Neuronal stem cell (in vitro differentiated cells): ENCODE measurements at places on chromosomes 5 and 9.

DNA sequence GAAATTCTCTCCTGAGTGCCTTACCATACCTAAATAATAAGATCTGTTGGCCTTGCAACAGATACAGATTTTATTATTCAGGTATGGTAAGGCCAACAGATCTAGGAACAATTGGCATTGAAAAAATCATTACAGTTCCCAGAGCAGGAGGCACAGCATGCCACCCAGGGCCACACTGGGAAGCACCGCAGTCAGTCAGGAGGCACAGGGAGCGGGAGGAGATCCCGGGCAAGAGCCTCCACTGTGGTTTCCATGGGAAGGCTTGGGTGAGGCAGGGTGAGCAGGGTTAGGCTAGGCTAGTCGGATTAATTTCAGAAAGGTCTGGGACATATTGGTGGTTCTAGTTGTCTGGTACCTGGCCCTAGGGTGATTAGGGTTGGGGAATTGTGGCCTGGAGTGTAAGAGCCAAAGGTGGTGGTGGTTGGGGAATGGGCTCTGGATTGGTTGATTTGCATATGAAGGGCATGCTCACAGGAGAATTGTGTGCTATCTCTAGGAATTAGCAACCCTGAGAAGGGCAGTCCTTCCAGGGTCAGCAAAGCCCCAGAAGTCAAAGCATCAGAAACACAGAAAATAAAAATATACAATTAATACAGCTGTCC lies 111.4 kb downstream of the PDE8B start:
- DNase-seq: no peak

DNA sequence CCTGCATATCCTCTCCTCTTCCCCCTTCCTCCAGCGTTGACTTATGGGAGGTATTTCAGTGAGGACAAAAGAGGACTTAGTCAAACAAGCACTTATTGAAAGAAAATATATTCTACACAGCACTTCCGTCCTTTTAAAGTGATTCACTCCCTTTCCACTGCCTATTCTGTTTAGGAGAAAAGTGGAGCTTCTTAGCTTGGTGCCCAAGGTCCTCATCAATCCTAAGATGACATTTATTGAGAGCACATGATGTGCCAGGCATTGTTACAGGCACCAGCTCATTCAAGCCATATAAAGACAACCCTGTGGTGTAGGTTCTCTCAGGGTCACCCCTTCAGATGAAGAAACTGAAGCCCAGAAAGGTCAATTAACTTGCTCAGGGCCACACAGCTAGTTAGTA lies 95.9 kb downstream of the KCNIP1 start:
- no peak for DNase-seq

DNA sequence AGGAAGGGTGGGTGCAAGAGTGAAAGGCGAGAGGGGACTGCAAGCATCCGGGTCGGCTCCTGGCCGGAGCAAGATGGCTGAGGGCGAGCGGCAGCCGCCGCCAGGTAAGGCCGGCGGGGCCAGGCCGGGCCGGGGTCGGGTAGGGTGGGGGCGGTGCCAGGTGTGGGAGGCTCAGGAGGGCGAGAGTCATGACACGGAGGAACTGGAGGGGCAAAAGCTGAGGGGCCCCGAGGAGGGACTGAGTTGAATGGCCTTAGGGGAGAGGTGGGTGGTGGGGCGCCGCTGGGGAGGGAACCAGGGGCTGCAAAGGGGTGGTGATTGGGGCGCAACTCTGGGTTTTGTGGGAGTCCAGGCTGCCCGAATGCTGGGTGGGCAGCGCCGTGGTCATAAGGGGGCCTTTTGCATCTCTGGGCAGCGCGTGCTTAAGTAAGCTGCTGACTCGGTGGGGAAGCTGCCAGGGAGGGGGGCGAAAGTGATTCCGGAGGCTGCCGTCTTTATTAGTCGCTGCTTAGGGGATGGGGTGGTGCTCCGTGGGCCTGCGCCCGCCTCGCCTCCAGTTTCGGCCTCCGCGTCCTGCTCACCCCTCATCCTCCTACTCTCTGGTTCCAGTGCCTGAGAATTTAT lies 425 bp downstream of the PTPA start:
- no peak for DNase-seq

DNA sequence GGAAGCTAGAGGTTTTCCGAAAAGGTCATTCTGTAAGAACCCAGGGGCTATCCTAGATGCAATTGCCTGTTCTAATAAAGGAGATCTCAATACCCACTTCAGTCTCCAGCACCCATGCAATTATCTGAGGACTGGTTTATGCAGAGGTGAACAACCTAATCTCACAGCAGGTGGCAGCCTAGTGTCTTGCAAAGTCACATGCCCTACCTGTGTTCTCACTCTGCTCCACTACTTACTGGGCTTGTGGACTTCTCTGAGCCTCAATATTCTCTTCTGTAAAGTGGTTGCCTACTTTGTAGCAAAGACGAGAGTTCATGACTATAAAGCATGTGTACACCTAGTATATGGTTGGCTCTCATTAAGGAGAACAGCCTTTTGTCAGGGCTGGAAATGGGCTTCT lies 21.0 kb upstream of the ALDH1B1 start:
- no peak for DNase-seq

GRCh38 chr5:142433526-142434321 lies 108.9 kb upstream of the SPRY4 start:
- DNase-seq: no peak

DNA sequence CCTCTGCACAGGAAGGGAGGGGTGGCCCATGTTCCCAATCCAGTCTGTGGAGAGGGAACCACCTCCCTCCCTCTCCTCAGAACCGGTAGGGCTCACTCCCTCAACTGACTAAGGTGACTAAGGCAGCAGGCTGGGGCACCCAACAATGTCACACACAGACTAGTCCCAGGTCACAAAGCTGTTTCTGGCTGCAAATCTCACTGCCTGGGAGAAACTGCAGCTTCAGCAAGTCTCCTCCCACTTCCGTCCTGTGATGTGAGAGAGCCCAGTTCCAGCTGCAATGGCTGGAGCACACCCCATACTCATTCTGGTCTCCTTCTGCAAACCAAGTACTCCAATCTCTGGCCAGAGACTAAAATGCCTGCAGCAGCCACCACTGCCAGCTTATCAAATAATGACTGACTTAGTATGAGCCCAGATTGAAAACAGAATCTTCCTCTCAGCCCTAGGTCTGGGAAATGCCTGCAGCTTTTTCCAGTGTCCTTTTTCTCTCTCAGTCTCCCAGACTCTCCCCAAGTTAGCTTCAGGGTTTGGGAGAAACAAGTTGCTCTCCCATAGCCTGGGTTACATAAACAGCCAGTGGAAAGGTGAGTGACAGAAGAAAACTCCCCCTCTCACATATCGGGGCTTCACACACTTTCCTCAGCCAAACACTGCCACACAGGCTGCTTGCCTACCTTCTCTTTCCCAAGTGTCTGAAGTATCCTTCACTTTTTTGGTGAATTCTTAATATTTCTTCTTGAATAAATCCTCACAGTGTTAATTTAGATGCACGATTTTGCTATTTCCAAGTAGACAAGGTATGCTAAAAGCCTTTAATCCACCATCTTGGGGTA lies 247.4 kb upstream of the RASA1 start:
- peak; percentile 11 for DNase-seq

- no peak for DNase-seq
Observed at GRCh38 chr5:474840-475661, 32.1 kb downstream of the EXOC3 start.

DNA sequence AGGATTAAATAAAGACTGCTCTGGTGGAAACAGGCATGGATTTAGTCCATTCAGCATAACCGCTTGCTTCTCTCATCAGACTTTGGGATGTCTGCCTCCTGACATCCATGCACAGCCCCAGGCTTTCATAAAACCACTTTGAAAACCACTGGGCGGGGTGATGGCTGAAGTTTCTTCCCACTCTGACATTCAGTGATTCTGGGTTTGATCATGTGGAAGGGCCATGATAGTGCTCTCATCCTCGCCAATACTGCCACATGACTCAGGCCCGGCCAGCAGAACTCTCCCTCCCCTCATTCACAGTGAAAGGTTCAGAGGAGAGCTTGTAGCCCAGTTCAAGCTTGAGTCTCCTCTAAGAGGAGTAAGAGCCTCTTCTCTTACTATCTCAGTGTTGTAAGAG lies 29.6 kb upstream of the GLRA1 start:
- DNase-seq: no peak

- DNase-seq: no peak
Observed at GRCh38 chr5:77003246-77003645, 27.0 kb upstream of the AGGF1 start.

- no peak for DNase-seq
Observed at GRCh38 chr5:38456657-38457399, 99.6 kb downstream of the LIFR start.

DNA sequence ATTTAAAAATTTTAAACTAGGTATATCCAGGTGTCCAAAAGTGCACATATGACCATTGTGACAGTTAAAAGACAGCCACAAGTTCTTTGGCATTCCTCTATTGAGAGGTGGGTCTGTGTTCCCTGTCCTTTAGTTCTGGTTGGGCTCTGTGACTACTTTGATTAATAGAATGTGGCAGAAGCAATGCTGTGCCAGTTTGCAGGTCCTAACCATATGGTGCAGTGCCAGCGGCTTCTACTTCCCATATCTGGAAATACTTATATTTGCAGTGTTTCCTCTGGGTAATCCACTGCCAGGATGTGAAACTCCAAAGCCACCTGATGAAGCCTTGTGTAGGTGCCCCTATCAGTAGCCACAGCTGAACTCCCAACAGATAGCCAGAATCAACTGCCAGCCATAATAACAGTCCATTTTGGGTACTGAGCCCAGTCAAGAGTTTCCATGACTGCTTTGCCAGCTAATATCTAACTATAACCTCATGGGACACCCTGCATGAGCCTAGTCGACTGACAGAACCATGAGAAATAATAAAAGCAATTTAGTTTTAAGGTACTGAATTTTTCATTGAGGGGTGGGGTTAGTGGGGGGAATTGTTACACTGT lies 361.0 kb upstream of the SEMA6A start:
- no peak for DNase-seq

DNA sequence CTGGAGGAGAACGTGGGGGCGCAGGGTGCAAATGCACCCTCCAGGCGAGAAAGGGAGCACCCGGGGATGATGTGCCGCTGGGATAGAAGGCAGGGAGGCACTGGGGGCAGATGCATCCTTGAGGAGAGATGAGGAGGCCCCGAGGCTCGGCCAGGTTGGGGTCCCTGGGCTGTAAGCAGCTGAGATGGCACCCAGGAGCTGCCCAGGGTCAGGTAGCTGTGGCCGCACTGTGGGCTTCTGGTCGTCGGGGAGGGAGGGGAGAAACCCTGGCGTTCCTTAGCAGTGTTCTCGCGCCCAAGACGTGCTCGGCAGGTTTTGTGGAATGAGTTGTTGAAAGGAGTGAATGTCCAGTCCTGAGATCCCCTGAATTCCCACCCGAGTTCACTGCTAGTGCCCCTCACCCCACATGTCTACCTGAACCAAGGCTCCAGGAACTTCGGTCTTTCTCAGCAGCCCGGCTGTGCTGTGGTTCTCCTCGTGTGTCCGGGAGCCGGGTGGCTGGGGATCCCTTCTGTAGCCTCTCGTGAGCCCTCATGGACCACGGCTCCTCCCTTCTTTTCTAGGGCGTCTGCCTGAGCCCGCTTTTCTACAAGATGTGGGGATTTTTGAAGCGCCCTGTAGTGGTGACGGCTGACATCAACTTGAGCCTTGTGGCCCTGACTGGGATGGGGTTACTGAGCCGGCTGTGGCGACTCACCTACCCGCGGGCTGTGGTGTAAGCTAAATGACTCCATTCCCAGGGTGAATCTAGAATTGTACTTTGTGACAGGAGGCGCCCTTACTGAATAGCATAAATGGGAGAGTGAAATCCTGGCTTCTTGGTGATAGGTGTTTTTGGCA lies 1.1 kb downstream of the POMT1 start:
- no peak for DNase-seq

DNA sequence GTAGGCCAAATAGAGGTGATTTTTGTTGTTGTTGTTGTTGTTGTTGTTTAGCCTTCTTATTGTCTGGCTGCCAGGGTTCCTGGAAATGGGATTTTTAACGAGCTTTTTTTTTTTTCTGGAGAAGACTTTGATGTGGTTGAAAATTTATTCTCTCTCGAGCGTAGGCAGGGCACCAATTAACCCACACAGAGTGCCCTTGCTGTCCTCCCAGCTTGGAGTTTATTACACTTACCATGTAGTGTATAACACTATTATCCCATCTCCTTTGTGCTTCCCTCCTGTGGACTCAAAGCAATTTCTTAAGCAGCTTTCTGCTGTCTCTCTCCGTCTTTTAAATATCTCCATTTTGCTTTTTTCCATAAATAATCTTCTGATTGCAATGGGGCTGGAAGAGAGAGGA lies 57.4 kb downstream of the OR2K2 start:
- DNase-seq: no peak

- no peak for DNase-seq
Observed at GRCh38 chr5:41831155-41831554, 39.1 kb downstream of the OXCT1 start.

- no peak for DNase-seq
Observed at GRCh38 chr9:100674419-100675122, 96.7 kb downstream of the CAVIN4 start.

DNA sequence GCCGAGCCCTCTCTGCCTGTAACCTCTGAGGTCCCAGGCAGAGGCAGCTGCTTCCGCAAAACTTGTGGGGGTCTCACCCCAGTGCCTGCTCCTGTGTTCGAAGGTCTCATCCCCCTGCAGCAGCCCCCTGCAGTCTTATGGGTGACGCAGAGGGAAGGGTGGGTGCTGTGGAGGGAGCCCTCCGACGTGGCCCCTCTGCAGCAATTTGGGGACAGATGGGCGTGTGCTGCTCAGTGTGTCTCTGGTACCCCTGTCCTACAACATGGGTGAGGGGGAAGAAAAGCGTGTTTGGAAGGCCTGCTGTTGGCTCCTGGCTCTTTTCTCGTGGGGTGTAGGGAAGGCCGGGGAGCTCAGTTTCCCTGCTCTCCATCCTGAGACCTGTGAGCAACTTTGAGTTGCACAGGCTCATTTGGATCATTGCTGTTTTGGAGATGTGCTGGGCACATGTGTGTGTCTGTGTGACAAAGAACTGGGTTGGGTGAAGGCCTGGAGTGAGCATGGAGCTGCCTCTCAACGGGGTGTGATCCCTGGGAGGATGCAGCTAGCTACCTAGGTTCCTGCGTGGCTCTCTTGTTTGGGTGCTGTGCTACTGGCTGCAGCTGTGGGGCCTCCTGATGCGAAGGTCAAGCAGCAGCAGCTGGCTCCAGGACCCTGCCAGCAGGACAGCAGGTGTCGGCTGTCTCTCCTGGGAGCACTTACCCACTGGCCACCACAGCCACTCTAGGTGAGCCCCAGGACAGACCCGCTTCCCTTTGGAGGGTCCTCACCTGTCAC lies 179.6 kb upstream of the PITX1 start:
- no peak for DNase-seq

GRCh38 chr5:161544350-161544765 lies 2.2 kb downstream of the GABRB2 start:
- peak; percentile 56 for DNase-seq

- DNase-seq: no peak
Observed at GRCh38 chr9:112532427-112532826, 45.8 kb downstream of the KIAA1958 start.

DNA sequence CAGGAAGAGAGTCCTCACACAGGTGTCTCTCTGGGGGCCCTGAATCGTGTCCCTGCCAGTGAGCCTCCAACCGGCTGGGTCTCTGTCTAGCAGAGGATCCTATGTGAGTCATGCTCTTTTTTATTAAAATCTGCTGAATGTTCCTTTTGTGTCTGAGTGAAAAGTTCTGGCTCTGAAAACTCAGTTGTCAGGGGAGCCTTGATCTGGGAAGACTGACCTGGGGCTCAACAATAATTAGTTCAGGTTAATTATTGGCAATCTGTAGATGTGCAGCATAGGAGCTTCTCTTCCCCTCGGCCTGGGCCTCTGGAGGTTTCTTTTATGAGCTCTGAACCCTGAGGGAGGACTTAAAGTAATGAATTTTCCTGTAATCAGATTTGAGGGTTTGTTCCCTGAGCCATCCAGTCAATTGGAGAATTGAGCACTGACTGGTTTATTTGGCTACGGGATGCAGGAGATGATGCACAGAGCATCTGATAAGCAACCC lies 45.2 kb downstream of the ALG2 start:
- no peak for DNase-seq
